ENCODE measurements at places on chromosomes 5 and 9.

DNA sequence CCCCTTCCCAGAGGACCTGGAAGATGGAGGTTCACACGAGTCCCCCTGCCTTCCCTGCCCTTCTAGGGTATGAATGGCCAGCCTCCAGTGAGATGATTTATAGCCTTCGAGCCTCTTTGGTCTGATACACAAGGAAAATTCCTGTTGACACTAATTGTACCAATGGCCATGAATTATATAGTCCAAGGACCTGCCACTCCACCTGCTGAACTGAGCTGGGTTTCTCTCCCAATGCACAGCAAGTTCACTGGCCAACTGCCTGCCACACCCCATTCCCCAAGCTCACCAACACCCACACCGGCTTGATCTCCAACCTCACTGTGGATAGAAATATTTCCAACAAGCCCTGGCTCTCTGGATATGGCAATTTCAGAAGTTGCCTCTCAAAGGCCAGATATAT is 9.3 kb upstream of the ADRA1B start:
- no peak for DNase-seq

GRCh38 chr5:172972552-172972951 is 11.0 kb upstream of the ATP6V0E1 start:
- no peak for DNase-seq

DNA sequence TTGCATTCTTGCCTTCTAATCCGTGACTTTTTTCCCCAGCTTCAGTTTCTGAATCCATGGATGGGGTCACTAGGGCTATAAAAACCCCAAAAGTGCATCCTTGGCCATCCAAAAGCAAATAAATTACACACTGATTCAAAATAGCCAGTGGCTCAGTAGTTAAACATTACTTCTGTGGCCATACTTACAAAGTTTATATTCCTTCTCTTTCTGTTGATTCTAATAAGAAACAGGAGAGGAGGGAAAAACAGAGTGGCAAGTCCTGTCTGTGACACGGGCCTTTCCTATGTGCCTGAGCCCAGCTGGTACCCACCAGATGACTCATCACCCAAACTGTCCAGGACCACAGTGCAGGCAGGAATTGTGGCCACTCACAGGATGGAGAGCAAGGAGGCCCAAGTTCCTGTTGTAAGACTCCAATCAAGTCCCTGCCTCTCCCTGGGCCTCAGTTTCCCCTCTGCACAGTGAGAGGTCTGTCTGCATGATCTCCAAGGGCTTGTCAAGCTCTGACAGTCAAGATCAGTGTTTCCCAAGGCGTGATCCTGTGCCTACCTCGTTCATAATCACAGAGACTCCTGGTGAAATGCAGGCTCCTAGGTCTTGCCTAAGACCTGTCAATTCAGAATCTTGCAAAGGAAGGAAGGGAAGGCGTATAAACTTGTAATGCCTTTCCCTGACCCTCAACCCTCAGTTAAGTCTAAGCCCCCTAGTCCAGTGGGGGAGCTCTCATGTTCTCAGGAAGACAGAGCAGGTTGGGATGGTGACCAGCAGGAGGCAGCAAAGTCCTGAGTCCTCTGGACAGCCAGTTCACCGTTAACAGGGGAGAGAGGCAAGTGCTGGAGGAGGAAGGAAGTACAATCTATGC is 29.5 kb downstream of the TNIP1 start:
- no peak for DNase-seq

GRCh38 chr9:22097707-22098106 is 88.6 kb upstream of the CDKN2B start:
- no peak for DNase-seq

DNA sequence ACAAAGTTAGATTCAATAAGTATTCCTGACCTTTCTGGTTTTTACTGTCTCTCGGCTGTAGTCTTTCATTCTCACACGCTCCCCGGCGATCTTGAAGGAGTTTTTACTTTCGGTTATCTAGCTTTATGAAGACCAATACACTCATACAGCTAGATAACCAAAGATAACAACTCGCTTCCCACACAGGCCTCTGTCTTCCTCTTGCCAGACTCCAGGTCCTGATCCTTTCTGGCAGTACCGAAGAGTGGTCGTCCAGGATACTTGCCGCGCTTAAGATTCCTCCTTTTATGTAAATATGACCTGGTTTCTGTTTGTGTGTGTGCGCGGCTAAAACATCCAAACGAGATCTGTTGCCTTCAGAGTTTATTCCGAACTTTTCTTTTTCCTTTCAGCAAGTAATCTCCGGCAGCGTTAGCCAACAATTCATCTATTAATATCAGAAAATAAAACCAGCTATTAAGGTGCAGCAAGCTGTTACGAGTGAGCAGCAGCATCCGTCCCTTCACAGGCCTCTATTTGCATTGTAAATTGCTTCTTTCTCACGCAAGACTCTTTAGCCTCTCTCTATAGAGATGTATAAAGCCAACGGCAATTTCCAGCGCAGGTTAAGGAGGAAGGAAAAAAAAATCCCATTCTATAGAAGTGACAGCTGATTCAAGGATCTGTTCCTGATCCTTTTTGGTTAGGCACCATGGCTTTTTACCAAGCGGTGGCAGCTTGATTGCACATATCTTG is 216.1 kb downstream of the MEF2C start:
- DNase-seq: no peak
